ENCODE measurements at places on chromosomes 7 and 10.

DNA sequence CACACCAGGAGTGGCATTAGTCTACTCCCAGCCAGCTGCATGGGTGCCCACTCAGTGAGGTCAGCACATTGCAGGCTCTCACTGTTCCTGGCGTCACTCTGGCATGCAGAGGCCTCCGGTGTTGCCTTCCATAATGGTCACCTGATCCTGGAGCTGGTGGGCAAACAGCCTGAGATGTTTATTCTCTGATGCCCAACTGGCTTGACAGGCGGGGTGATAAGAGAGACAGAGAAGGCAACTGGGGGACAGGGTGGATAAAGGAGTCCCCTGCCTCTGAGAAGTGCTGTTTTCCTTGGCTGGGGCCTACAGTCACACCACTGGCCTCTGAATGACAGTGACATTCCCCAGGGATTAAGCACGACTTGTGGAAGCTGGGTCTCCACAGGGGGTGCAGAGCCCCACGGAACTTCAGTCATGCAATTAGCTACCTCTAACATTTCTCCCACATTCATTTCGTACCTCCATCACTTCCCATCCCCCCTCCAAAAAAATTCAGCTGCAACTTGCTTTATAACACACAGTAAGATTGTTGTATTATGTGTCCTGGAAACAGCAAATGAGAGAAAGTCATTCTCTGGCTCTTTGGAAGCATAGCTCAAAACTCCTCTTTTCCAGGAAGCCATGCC is 7.1 kb upstream of the RBM20 start:
- DNase-seq: no peak

DNA sequence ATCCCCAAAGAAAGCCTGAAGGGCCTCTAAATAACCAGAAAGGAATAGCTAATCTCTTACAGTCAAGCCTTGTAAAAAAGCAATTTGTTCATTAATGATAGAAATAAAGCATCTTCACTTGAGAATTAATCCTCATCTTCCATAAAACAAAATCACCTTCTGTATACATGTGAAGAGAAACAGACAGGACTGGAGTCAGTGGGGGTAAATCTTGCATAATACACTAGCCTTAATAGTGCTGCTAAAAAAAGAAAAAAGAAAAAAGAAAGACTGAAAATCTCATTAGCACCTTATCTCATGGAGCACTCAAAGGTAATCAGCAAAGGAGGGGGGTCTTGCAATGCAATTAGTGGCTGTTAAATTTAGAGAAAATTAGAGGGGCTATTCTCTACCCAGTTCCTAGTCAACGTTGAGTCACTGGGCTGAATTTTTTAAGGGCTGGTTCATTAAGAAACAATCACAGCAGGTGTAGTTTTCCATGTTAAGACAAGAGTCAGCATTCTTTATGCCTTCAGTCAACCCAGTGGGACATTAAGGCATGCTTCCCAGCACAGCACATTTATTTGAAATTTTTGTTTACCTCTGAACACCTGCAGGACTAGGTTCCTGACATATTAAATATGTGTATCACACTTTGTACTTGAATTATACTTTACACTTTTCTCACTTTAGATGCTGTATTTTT is 1455.7 kb upstream of the CELF2 start:
- no peak for DNase-seq

GRCh38 chr7:157250605-157251228 is 86.1 kb upstream of the DNAJB6 start:
- no peak for DNase-seq

GRCh38 chr10:71736570-71736952 is 17.0 kb upstream of the C10orf105 start:
- DNase-seq: no peak

GRCh38 chr7:12764458-12764891 is 77.0 kb downstream of the ARL4A start:
- no peak for DNase-seq

GRCh38 chr7:139427788-139428187 is 55.7 kb downstream of the KLRG2 start:
- no peak for DNase-seq

GRCh38 chr7:21497072-21497471 is 45.8 kb upstream of the DNAH11 start:
- DNase-seq: no peak

- DNase-seq: no peak
These were observed 14.1 kb downstream of the MAP3K8 start for GRCh38 chr10:30448092-30448491.

DNA sequence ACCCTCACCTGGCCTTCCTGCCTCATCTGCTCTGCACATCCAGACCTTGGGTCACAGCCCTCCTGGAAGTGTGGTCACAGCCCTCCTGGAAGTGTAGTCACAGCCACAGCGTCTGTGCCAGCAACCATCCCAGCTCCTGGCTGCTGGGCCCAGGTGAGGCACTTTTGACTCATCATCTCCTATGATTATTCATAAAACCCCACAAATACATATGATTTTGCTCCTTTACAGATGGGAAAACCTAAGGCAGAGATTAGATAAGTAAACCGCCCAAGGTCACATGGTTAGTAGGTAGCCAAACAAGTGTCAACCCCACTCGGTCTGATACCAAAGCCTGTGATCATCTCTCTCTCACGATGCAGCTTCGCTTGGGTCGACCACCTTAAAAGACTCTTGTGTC is 94.3 kb downstream of the PRLHR start:
- no peak for DNase-seq

GRCh38 chr7:30752979-30753378 is 1.0 kb downstream of the INMT start:
- DNase-seq: no peak

GRCh38 chr7:143247372-143247771 is 15.9 kb upstream of the GSTK1 start:
- no peak for DNase-seq

DNA sequence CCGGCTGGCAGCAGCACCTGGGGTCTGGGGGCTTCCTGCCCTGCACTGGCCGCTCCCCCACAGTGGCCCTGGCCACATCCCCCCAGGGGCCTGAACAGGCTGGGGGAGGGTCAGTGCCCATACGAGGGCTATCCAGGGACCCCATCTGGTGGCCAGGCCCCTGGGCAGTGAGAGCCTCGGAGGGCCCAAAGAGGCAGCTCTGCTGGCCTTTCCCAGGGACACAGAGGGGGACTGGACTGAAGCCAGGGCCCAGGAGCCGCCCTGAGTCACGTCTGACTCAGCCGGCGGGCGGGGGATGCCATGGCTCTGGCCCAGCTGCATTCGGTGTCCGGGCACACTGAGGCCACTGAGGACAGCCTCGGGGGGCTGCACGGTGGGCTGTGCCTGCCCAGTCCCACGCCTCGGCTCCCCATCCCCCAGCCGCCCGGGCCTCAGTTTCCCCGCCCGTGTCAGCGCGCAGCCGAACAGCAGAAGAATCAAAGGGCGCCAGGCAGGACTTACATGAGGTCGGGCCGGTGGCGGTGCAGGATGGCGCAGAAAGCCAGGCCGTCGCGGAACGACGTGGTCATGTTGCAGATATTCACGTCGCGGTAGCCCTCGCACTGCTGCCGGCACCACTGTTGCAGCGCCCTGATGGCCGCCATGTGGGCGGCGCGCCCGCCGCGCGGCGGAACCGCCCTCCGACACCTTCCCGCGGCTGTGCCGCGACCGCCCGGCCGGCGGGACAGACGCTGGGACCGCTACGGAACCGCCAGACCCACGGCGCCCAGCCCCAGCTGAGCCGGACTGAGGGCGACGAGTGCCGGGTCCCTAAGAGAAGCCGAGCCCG is at the start of gene MICALL2:
Gene MICALL2, minus strand, starts transcription at position 788 of the 829 bp plus-strand sequence. Its CDS starts 144 bp downstream, at position 644.
- DNase-seq: no peak

DNA sequence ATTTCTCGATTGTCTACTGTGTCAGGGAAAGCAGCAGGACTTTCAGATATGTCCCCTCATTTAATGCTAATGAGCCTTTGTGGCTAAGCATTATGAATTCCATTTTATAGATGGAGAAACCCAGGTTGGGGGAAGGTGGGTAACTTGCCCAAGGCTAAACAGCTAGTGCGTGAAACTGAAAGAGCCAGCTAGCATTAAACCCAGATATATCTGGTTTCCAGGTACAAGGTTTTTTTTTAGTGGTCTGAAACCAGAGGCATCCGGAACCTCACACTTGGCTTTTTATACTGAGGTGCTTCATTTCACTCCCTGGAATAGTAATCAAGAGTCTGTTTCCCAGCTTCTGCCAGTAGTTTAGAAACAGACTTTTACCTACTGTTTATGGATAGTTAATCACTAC is 694.8 kb downstream of the PHTF2 start:
- DNase-seq: no peak

GRCh38 chr10:32190890-32191491 is 134.8 kb upstream of the KIF5B start:
- no peak for DNase-seq

DNA sequence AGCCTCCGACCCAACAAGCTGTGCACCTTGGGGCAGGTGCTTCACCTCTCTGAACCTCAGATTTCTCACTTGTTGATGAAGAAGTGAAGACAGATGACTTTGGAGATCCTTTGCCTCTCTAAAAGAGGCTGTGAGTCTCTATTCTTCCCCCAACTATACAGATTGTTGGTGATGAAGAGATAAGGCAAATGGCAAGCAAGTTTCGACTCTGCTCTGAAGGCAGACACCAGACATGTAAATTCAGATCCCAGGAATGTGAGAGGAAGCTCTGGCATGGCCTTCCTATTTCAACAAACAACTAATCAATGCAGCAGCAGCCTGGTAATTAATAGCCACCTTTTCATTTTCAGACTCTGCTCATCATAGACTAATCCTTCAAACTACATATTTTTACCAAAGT is 74.2 kb upstream of the EGR2 start:
- DNase-seq: no peak

GRCh38 chr10:101241840-101242707 is 12.8 kb upstream of the LBX1 start:
- no peak for DNase-seq

- DNase-seq: no peak
These were observed 74.4 kb downstream of the GLCCI1 start for GRCh38 chr7:8042796-8043535.

DNA sequence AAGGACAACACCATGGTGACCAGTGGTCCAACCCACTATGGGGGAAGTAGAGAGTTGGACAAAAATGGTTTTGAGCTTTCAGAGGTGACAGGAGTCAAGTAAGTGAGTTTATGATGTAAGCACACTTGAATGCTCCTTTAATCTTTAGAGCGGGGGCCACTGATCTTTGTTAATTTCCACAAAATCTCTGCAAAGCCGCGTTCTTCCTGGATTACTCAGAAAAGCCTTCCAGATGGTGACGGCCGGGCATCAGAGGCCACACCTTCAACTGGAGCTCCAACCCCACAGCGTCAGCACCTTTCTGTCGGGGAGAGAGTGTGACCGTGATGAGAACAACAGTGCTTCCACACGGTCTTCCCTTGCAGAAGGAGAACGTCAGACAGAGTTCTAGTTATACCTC is 35.2 kb upstream of the KLF6 start:
- no peak for DNase-seq

DNA sequence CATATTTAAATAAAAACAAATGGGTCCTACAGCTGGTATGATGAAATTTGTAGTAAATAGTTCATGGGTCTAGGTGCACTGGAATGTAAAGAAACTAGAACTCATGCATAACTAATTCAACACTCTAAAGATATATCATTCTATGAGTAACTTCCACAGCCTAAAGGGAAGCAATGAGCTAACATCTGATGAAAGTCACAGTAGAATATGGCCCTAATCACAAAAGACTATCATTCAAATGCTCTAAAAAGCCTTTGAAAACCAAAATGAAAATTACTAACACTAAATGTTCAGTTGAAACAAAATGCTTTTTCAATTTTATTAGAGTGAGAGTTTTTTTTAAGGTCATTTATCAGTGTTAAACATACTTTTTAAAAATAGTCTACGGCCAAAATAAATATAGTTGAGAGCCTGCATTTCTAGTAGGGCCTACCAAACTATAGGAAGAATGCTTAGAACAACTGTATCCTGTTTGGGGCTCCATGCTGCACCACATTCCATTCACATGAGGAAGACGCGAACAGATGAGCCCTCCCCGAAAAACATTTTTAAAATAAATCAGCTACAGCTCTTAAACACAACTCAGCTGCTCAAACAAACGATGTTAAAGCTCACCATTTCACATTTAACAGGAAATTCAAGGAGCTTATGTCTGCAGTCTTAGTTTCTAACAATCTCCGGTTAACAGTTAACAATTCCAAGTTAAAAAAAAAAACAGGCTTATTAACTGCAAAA is 134.5 kb downstream of the NRBF2 start:
- no peak for DNase-seq

GRCh38 chr7:134565643-134566136 is 16.8 kb downstream of the AKR1B15 start:
- no peak for DNase-seq

- no peak for DNase-seq
These were observed 94.0 kb downstream of the PTPRZ1 start for GRCh38 chr7:121966935-121967332.

DNA sequence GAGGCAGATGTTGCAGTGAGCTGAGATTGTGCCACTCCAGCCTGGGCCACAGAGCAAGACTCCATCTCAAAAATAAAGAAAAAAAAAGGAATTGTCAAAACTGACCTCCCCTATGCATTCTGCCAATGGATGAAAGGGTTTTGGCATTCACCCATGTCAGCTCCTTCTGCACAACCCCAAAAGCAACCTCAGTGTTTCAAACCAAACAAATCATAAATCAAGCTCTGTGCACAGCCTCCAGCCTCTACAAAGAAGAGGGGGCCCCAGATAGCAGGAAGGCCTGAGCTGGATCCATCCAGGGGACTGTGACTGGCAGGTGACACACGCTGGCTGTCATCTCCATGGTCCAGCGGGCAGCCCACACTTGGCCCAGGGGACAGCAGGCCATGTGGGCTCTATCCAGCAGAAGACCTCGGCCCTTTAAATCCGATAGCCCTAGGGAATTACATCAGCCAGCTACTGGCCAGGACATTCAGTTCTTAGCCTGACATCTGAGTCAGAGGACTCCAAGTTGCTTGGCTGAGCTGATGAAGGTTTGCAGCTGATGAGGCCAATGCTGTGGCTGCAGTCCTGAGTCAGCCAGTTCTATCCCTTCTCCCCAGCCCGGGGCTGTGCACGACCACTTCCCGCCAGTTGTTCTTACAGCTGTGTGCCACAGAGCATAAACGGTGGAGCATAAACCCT is 52.0 kb upstream of the FIGNL1 start:
- no peak for DNase-seq

- no peak for DNase-seq
These were observed 1042.0 kb downstream of the GRM8 start for GRCh38 chr7:126210707-126211106.

GRCh38 chr7:7582596-7582995 is 15.9 kb downstream of the MIOS start:
- no peak for DNase-seq

- no peak for DNase-seq
These were observed 272.1 kb downstream of the GATA3 start for GRCh38 chr10:8326396-8327139.

DNA sequence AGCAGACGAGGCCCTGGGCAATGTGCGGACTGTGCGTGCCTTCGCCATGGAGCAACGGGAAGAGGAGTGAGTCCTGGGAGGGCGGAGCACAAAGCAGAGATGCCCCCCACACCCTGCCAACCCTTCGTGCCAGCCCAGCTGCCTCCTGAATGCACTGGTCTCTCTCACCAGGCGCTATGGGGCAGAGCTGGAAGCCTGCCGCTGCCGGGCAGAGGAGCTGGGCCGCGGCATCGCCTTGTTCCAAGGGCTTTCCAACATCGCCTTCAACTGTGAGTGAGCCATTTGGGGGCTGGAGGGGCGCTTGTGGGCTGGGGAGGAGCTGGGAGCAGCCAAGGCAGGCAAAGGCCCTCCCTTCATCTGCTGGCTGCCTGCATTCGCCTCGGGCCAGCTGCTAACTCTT is 7.7 kb downstream of the ABCB8 start:
- no peak for DNase-seq

GRCh38 chr7:123966936-123967335 is 41.9 kb downstream of the SPAM1 start:
- no peak for DNase-seq
